Activated CD4-positive, CD25-positive, alpha-beta regulatory T cell treated with anti-CD3 and anti-CD28 coated beads, Interleukin-2, amount 50 U/mL, for 72 hours (primary cell): ENCODE measurements at places on chromosomes 5 and 9.

- DNase-seq, result no peak
These were observed 383.6 kb upstream of the CDH6 start for GRCh38 chr5:30809933-30810332.

DNA sequence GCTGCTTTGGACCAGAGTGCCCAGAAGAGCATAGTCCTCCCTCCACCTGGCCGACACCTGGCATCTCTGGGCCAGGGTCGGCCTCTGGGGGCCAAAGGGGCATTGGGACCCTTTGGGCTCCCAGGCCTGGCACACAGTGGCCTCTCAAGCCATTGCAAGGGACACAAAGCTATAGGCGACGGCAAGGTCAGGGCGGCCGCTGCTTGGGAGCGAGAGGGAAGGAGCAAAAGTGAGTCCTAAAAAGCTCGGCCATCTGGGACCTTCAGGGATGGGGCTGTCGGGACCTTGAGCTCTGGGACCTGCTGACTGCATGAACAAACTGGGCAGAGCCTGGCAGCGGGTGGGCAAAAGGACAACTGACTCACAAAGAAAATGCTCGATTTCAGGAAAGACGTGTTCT lies 13.9 kb downstream of the DBH start:
- no peak for DNase-seq

GRCh38 chr5:126486332-126486731 lies 63.1 kb downstream of the GRAMD2B start:
- DNase-seq, result no peak

DNA sequence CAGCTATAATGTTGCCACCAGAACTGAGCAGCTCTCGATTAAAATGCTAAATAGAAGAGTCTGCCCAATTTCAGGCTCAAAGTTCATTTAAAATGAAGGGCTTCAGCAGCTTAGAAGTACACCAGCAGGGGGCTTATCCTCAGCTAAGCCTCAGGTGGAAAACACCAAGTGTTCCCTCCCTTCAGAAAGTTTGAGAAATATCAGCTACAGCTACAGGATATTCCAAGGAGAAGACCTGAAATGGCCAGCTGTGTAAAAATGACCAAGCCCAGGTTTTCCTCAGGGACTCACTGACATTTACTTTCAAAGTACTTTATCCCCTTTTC lies 395.4 kb downstream of the DTWD2 start:
- no peak for DNase-seq

GRCh38 chr5:154767576-154767975 lies 12.4 kb downstream of the LARP1 start:
- DNase-seq, result no peak

- DNase-seq, result no peak
These were observed 23.0 kb upstream of the JAK2 start for GRCh38 chr9:4962085-4962484.

DNA sequence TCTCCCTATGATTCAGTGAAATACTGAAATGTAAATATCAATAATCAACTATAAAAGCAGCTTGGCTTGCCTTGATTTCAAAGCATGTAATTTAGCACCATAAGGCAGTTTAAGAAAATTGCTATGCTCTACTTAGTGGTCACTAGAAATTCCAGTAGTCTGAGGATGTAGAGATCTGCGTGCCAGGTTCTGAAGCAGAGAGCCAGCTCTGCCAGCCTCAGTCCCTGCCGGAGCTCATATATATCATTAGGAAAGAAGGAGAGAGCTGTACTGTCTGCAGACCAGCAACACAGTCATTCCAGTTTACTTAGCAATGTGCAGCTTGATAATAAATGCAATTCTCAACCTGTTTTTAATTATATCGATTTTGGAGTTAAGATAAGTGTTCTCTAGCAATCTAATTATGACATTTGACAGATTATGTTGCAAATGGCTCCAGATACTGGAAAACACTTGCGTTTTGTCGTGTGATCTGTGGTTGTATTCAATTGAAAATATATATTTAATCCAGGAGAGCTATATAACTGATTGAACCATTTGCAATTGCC lies 540.5 kb downstream of the CTNND2 start:
- DNase-seq, result no peak

GRCh38 chr5:1190837-1191239 lies 10.6 kb upstream of the SLC6A19 start:
- DNase-seq, result no peak

- DNase-seq, result no peak
These were observed 213.9 kb upstream of the TRPC7 start for GRCh38 chr5:136579238-136579637.

DNA sequence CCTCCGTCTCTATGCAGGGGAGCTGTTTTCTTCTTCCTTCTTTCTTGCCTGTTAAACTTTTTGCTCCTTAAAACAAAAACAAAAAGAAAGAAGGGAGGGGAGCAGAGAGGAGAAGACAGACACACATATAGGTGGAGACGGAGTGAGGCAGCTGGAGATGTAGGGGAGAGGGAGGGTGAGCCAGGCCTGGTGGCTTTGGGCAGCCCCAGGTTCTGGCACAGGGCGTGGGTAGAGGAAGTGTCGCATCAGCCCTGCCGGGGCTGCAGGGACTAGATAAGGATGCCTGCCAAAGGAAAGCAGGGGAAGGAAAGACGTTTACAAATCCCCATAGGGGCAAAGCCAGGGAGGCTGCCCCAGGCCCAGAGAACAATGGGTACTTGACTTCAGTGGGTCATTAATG lies 38.7 kb upstream of the PTGS1 start:
- no peak for DNase-seq

GRCh38 chr5:136023958-136024541 lies 4.7 kb upstream of the TGFBI start:
- DNase-seq, result no peak

DNA sequence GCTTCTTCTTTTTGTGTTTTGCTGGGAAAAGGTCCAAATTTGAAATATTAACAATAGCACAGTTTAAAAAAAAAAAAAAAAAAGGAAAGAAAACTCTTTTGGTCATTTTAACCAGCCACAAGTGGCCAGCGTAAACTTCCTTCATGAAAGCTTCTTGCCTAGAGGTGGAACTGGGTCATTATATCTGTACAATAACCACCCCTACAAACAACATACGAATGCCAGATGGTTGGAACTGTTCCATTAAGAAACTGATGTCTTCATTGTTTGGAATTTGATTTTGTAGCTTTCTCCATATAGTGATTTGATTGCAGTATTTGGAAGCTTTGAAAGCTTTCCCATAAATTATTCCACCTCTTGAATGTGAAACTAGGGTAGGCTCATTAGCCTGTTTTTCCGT lies 18.3 kb upstream of the LPAR1 start:
- no peak for DNase-seq

- DNase-seq, result peak; percentile 43
These were observed at the start of gene PDCD1LG2 for GRCh38 chr9:5510360-5510931. Gene PDCD1LG2 (plus strand): TSS chr9:5510531. CDS start chr9:5522547, 12,016 bp downstream.

DNA sequence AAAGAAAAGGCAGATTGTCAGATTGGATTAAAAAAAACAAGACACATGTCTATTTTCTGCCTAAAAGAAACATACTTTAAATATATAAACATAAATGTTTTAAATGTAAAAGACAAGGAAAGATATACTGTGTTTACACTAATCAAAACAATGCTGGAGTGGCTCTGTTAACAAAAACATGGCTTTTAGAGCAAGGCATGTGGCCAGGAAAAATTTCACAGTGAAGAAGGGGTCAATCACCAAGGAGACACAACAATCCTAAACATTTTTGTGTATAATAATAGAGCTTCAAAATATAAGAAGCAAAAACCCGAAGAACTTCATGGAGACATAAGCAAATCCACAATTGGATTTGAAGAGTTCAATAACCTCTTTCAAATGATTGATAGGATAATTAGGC lies 18.5 kb upstream of the GADD45G start:
- no peak for DNase-seq

DNA sequence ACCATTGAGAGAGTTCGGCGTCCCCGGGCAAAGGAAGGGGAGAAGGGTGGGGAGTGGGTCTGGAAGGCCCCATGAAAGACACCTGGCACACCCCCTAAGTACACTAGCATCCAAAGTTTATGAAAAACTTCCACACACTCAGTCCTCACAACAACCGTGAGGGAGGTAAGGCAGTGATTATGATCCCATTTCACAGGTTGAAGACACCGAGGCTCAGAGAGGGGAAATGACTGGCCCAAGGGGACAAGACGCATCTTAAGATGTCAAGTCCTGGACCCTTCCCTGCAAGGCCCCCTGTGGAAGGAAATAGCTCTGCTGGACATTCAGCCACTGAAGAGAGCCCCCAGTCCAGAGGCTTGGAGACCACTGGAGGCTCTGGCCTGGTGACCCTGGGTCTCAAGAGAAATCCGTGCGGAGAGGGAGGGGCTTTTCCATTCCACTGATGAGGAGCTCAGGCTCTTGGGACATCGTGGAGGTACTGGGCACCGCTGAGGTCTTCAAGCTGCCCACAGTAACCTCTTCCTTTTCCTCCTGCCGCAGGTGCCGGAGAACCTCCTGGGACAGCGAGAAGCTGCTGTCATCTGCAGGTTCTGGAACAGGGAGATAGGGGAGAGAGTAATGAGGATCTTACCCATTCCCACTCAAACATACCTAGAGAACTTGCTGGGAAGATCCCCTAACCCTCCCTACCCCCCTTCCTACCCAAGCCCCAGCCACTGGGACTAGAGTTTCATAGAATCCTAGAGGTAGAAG lies 5.2 kb downstream of the SMIM33 start:
- no peak for DNase-seq

DNA sequence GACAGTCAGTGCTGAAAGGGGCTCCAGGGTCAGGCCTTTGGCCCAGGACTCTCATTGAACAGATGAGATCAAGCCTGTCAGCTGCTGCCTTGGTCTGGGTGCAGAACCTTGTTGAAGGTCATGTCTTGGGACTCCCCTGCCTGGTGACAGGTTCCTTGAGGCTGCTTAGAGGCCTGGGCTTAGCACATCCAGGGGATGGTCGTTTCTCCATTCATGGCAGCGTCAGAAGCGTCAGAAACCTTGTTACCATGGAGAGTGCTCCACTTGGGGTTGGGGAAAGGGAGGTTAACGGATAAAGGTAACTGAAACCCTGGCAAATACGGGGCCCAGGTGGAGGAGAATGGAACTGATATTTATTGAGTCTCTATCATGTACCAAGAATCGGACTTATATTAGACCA lies 8.8 kb downstream of the ARPC5L start:
- DNase-seq, result no peak

DNA sequence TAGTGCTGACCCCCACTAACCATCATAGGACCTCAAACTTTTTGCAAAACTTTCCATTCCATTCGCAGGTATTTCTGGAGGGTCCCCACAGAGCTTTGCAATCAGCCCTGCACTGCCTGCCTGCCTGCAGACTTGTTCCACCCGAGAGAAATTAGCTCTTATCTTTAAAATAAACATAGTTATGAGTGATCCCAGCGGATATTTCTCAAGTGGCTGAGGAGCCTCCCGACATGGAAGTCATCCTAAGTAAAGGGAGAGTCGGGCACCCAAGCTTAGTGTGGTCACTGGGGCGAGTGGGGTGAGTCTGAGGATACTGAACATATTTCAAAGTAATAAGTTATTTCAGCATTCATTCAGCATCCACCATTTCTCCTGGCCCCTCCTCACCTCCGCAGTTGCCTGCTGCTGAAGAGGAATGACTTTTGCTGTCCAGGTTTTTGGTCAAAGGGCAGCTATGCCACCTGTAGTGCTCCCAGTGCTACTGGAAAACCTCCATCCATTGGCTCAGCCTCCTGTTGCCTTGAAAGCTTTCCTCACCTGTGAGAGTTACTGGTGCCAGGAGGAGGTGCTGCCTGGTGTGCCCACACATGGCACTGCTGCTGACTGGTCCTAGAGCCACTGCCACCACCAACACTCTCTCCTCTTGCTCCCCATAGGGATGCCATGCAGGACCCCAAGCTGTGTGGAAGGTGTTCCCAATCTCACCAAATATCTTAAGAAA lies 89.7 kb upstream of the PCSK1 start:
- no peak for DNase-seq

DNA sequence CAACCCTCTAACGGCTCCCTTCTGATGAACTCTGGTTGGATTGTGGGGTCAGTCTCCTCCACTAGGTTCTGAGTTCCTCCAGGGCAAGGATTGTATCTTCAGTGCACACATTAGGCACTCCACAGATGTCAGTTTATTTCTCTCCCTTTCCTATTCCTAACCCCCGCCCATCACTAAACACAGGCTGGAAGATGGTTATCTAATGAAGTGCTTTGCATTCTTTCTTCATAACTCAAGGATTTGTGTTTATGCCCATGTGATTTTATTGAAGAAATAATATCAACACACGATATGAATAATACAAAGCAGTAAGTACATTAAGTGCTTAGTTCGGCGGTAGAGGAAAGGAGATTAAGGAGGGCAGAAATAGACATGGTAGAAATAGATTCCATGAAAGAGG lies 4.4 kb upstream of the CREBRF start:
- DNase-seq, result no peak

DNA sequence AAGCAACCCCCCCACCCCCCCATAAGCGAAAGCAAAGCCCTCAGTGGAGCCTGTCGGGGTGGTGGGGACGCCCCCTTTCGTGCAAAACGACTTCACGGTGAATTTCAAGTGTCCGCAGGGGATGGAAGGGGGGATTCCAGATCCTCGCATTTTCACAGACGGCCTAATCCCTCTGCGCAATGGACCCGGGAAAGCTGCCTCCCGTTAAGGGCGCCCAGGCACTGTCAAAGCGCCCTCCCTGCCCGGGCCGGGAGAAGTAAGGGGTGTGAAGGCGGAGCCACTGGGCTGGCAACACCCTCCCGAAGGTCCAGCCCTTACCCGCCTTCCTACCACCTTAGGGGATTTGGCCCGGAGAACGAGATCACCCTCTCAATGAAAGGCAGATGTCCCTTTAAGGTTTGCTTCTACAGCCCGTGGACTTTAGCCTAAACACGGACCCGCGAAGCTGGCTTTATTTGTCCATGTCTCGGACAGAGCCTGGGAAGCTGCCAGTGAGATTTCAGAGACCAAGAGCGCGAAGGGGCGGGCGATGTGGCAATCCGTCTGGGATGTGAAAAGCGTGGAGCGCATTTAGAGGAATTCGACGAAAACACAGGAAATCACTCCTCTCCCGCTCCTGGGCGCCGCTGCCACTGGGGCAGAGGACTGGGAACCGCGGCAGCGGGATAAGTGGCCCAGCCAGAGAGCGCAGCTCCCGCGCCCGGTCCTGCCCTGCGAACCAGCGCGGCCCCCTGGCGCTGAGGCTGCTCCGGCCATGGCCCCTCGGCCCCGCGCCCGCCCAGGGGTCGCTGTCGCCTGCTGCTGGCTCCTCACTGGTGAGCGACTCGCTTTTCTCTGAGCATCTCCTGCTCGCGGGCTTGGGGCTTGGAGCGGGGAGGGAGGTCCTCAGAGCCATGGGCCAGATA lies at the start of the genes ITGA1 and PELO:
ITGA1 (plus strand) TSS at position 317 of the 905 bp plus-strand sequence; CDS start at position 755, 438 bp downstream.
PELO (plus strand) TSS at position 317 of the 905 bp plus-strand sequence. CDS start 12,479 bp downstream, outside the sequence.
- peak; percentile 57 for DNase-seq

DNA sequence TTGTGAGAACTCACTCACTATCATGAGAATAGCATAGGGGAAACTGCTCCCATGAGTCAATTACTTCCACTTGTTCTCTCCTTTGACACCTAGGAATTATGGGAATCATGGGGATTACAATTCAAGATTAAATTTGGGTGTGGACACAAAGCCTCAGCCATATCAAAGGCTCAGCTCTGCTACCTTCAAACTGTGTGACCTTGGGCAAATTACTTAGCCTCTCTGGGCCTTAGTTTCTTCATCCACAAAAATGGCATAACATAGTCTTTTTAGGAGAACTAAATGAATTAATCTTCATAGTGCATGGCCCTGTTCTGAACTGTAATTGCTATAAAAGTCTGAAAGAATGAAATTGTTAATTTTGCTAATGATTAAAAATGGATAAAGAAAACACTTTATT lies 18.3 kb upstream of the CARTPT start:
- no peak for DNase-seq
